GM23248 (cell line): ENCODE measurements at places on chromosomes 11 and 22. TPM values are rescaled to one million over a fixed set of nuclear protein-coding genes. Genes with fewer than 3 reads are reported as not detected.

ALG8 gene
- polyA plus RNA-seq: 57.2 and 59.9 TPM in 2 replicates

CCDC89 gene
- 3.7 and 4.6 TPM in 2 replicates for polyA plus RNA-seq

CD3D gene
- not detected in 2 replicates for polyA plus RNA-seq

SPI1 gene
- 0.30 TPM in 1 of 2 replicates, not detected in the other for polyA plus RNA-seq

ENTHD1 gene
- not detected in 2 replicates for polyA plus RNA-seq

- no peak for DNase-seq
These were observed 45.0 kb upstream of the BLID start for GRCh38 chr11:122160841-122161590.

DNA sequence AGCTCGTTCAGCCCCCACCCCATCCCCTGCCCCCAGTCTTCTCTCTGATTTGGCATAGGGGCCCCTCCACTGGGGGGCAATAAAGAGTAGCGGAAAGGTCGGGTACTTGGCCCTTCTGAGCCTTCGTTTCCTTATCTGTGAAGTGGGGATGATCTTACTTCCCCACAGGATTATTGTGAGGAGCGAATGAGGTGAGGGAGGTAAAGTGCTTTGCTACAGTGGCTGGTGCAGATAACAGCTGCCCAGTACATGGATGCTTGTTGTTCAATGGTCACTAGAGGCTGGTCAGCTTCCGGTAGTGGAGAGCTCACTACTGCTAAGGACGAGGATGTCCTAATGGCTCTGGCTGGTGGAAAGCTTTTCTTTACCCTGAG, 101.2 kb downstream of the CEP164 start:
- no peak for DNase-seq

DNA sequence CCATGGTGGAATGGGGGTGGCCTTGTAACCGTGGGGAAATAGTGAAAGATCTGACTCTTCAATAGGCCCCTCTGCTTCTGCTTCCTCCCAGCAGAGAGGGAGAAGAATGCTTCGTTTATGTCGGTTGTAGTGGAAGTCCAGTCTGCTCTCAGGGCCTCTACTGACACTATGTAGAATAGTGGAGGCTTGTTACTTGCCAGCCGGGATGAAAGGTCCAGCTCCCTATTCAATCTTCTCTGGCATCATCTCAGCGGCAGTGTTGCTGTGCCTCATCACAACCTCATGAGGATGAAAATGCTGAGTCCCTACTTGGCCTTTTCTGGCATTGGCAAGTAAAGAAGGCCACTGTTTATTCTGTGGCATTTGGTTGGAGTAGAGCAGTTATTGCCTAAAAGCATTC, 820.9 kb upstream of the TENM4 start:
- DNase-seq: no peak

GRCh38 chr11:104908186-104908531, 9.9 kb upstream of the CASP12 start:
- DNase-seq: no peak

DNA sequence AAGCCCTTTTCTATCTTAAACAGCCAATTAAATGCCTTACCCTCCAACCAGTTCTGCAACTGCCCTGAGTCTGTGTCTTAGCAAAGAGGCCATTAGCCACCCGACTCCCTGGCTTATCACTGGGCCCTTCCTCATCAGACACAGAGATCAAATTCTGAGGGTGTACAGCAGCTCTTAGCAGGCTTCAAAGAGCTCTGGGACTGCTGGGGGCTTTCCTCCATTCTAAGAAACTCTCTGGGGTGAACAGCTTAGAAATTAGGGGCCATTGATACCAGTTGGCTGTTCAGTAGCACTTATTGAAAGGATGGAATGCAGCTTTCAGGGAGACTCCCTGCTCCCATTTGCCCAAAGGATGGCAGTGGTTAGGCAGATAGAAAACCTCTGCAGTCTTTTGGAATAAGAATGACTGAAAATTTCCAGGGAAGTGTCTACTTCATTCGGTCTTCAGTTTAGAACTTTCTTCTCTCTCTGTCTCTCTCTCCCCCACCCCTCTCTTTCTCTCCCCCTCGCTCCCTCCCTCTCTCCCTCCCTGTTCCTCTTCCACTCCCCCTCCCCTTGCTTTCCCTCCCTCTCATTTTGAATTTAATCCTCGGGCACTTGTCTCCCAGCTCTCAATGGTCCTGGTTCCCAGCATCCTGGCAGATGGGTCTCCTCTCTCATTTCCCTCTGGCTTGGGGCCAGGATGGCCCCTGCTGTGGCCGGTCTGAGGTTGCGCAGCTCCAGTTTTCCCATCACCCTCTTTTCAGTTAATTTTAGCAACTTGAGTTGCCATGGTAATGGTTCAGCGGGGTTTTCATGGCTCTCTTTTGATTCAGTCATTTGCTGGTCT, 76.4 kb downstream of the COMMD9 start:
- no peak for DNase-seq

- DNase-seq: no peak
These were observed 7.0 kb downstream of the DRD4 start for GRCh38 chr11:643849-644738.

DNA sequence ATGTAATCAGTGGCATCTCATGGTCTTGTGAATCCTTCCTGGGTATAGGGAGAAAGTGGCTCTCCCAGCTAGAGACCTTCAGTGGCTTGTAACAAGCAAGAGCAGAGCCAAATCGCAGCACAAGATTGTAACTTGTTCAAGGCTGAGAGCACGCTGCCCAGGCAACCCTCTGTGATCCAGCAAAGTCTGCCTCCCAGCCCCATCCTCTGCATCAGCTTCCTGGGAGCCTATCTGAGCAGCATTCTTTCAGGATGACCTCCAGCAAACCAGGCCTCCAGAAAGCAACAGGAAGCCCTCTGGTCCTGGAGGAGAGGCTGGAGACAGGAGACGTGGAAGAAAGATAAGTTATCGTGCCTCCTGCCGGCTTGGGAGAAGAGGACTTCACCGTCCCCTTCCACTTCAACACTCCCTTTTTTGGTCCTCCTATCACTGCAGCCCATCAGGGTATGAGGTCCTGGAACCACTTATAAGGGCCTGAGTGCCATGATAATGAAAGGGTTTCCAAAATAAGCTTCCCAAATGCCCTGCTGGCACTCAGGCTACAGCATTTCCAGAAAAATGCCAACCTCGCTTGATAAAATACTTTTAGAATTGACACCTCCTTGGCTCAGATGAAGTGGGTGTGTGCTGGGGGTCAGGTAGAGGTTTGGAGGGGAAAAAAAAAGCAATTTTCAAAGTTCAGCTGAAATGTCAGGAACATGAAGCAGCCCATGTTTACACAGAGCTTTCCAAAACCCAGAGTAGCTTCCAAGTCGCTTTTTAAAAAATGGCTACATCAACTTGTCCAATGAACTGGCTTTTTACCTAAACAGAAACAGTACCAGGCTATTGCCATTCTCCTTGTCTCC, 80.2 kb downstream of the PLEKHA7 start:
- no peak for DNase-seq

- DNase-seq: no peak
These were observed 68.6 kb downstream of the BARX2 start for GRCh38 chr11:129444274-129444673.

- no peak for DNase-seq
These were observed 9.3 kb downstream of the LGALS2 start for GRCh38 chr22:37570661-37570976.

DNA sequence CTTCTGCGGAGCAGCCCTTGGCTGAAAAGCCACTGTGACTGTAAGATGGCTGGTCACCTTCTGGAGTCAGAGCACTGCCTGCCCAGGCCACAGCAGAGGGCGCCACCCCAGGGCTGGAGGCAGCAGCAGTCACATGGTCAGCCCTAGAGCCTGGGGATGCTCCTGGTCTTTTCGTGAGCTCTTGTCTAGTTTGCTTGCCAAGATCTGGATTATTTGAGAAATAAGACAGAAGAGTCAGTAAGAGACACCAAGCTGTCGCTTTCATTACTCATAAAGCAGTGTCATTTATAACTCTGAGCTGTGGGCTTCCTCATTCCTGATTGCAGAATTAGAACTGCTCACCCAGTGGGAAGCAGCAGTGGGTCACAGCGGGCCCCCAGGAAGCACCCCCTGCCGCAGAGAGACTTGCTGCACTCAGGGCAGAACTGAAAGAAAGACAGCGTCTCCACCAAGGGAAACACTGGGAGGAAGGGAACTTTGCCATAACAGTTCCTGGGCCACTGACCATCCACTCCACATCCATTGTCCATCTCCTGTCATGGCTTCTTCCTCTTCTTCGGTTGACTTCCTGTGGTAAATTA, 56.7 kb downstream of the PPP6R2 start:
- DNase-seq: peak; percentile 52

DNA sequence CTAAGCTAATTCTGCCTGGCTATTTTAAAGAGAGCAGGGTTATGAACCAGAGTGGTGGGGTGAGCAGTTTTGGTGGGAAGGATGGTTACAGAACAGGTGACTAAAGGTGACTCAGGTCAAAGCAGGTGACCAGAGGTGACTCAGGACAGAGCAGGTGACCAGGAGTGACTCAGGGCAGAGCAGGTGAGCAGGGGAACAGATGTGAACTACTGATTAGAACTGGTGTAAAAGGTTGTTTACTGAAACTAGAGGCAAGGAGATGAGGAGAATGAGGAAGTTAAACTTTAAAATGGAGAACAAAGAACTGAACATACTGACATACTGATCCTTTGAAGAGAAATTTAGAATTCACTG, 15.4 kb upstream of the HYLS1 start:
- no peak for DNase-seq

DNA sequence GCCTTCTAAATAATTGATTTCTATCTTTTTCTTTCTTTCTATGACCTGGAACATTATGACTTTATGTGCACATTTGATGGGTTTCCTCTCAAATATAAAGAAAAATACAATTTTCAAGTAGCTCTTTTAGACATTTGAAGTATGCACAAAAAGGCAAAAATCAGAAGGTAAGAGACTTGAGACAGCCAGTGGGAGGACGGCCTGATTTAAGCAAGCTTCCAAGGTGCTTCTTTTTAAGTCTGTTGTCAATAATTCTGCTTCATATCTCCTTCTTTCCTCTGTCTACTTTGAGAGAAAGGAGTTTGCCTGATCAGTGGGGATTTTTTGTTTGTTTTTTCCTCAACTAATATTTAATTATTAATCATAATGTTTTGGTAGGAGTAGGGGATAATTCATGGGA, 188.2 kb upstream of the ARHGAP20 start:
- DNase-seq: no peak

DNA sequence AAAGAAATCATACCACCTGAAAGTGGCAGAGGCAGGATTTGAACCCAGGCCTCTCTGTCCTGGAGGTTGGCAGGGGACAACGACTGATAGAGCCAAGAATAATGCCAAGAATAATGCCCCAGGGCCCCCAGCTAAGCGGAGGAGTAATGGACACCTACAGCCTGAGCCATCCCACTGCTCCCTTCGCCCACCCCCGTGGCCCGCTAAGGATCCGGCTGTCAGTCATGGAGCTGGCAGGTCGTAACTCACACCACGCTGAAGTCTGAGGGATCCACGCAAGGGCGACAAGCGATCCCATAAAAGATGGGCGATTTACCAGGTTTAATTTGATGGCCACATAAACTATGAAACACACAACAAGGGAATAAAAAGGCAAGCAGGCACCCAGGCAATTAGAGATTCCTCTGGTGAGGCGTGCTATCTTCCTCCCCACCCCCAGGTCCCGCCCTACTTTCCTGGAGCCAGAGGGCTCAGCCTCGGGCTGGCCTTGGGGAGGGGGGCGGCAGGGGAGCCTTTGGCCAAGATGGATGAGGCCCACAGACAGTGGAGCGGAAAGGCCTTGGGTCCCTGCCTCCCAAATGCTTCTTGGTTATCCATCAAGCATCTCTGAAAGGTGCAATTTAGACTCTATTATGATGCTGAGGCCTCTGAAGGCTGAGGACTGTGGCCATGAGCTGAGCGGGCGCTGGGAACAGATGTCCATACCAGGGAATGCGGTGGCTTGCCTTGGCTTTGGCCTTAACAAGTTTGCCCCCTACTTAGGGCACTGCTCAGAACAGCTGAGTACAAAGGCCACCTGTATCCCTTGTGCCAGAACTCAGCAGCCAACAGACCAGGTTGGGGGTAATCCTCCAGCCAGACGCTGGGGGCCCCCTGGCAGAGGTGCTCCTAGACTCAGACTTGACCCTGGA, 55.2 kb downstream of the MACROD1 start:
- no peak for DNase-seq

DNA sequence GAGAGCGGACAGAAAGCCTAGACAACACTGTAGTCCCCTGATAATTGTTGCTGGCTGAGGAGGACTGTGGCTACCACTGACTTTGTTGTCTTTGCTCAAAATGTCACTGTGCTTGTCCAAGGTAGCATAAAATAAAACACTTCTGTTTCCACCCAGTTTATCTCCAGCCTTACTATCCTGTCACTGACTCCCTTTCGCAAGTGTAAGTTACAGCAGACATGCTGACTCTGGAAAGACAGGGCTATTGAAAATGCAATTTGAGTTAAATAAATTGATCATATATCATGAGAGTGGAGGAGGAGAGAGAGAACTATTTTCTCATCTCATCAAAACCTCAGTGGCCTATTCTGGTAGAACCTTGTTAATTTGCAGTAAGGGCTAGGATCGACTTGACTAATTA, 138.0 kb upstream of the KIRREL3 start:
- no peak for DNase-seq

DNA sequence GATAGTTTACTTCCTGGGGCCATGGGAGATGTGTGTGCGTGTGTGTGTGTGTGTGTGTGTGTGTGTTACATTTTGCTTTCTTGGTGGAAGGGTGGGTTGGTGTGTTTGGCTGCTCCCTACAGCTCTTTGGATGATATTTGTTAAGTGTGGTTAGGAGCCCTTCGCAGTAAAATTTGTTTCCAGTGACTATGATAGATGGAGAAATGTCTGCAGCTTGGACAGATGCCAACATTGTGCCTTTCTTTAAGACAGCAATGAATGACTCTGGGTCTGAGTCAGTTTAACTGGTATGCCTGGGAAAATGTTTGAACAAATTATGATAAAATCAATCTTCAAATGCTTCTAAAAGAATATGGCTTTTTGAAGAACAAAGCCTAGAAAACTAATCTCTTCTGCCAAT, 102.7 kb upstream of the TRPC6 start:
- peak; percentile 14 for DNase-seq

DNA sequence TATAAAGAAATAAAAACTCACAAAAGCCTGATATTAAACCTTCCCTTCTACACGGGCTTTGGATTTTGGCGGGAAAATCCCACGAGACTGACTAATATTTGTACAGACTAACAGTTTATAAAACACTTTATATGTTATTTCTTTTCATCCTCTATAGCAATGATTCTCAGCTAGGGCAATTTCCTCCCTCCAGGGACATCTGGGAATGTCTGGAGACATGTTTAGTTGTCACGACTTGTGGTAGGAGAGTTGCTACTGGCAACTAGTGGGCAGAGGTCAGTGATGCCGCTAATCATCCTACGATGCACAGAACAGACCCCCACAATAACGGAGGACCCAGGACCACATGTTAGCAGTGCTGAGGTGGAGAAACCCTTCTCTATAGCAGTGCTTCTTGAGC, 304.8 kb upstream of the PITPNB start:
- no peak for DNase-seq
